ENCODE measurements at places on chromosomes 5 and 9.

DNA sequence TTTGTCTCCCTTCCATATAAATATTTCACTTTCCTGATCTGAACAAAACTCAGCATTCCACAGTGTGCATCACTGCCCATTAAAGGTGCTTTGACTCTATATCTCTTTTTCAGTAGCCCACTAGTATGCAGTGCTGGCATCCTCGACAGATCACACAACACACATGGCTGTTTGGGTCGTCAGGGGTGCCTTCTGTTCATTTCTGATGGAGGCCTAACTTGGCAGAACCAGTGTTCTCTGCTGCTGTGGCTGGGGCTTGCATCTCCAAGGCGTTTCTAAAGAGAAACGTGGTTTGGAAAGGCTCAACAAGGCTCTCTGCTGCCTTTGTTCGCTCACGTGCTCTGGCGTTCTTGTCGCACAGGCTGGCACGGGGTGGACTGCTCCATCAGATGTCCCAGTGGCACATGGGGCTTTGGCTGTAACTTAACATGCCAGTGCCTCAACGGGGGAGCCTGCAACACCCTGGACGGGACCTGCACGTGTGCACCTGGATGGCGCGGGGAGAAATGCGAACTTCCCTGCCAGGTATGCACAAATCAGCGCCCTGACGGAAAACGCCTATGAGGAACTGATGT is 97.7 kb upstream of the PRRC1 start:
- no peak for DNase-seq

DNA sequence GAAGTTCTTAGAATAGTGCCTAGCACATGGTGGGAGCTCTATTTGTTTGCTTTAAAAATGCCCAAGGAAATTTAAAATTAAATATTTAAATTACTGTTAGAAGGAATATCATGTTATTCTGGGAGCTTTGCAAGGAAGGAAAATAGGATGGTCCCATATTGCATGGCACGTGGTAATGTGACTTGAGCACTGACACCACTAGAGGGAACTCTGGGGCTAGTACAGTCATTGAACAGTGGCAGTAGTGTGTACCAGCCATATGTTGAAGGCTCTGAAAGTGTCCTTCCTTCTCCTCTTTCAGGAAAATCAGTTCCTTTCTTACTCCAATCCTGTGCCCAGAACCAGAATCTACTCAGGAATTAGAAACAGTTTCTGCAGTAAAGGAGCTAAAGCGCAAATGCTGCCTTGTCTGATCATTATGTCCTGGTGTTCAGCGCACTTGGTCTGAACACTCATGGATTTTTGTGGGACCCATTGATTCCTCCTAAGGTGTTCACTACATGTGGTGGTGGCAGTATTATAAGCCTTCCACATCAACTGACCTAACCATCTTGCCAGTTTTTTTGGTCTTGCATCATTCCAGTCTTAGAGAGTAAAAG is 54.1 kb downstream of the GDA start:
- DNase-seq, result peak; percentile 27

DNA sequence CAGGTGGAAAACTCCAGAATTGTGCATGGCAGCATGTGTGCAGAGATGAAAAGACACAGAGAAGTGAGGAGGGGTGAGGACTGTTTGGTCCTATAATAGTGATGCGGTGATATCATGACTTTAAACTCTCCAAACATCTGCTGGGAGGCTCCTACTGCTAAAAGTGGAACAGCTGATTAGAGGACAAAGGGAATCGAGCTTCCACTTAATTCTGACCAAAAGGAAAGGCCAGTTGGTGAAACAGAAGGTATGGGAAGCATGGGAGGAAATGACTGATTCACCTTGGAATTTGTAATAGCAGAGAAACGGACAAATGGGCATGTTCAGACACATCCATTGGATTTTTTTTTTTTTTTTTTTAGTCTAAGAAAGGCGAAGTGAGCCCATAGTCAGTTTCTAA is 67.5 kb upstream of the MAMDC2 start:
- DNase-seq, result no peak

GRCh38 chr5:102742215-102742614 is 12.9 kb upstream of the PAM start:
- DNase-seq, result no peak

- DNase-seq, result no peak
Measured at GRCh38 chr9:13274886-13275641, 4.4 kb downstream of the MPDZ start.

Measured in NCI-H2171 (cell line).